Caco-2 (cell line): ENCODE measurements at places on chromosomes 4 and X.

DNA sequence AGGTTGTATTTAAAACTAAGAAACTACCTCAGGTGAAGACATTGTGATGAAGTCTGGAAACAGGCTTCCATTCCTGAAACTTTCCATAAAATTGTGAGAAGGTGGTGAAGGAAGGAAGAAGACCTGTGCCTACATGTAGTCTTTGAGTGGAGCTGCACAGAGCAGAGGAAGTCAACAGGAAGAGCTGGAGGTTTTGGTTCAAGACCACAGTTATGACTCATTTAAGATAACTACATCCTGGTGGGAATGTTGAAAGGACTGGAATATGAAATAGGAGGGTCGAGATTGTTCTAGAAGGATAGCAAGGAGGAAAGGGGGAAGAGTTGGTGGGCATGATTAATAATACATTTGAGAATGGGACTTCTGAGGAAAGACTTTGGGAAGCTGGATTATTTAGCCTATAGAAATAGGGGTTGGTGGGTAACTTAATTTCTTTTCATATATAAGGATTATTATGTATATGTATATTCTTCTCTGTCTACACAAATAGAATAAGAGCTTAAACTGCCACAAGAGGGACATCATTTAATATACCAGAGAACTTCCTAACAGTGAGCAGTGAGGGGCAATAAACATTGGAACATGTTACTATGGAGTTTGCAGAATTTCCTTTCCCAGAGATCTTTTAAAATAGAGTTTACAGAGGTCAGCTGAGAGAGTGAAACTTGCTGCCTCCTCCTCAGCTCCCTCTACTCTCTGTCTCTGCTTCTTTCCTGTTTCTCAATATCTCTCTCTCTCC is 23.5 kb downstream of the AWAT2 start:
- no peak for DNase-seq

DNA sequence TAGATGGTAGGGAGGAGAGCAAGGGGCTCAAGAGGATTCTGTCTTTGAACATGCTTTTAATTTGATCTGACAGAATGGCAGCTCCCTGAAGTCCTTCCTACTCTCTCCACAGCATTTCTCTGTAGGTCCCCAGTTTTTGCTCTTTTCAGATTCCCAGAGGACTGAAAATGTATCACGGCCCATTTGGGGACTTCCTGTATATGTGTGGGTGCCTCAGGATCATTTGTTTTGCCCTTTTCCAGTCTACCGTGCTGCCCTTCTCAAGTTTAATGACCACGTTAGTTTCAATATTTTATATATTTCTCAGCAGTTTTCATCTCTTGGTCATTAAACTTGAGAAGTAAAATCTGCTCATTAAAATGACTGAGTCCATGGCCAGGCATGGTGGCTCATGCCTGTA is 2.3 kb downstream of the TBC1D1 start:
- no peak for DNase-seq

DNA sequence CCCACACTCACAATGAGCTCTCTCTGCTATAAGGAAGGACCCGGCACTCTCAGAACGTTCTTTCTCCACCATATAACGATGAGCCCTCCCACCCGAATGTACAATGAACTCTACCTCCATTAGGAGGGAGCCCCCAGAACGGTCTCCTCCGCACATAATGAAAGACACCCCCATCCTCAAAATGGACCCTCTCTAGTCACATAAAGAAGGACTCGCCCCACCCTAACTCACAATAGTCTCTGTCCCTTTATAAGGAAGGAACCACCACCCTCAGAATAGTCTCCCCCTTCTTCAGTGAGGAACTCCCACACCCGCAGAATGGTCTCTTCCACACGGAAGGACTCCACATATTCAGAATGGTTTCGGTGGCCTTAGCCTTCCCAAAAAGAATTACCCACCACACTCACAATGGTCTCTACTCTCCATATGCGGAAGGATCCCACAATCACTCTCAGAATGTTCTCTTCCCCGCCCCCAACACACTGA is 477 bp downstream of the SLC35A2 start:
- DNase-seq = no peak

- no peak for DNase-seq
These were observed 46.3 kb downstream of the SPANXD start for GRCh38 chrX:141652286-141652685.
